RPMI7951 (cell line): ENCODE measurements at places on chromosomes 1 and 21.

GRCh38 chr21:42609811-42610210, 43.6 kb upstream of the PDE9A start:
- no peak for DNase-seq

DNA sequence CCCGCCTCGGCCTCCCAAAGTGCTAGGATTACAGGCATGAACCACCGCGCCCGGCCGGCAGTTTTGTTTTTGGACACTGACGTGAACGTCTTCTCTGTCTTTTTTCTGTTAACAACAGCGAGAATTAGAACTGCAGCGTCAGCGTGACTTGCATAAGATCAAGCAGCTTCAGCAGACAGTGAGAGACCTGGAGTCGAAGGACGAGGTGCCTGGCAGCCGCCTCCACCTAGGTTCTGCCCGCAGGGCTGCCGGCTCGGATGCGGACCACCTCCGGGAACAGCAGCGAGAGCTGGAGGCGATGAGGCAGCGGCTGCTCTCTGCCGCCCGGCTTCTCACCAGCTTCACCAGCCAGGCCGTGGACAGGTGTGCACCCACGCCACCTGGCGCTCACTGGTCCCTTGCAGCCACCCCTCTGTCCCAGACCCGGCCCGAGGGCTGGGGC, 22.9 kb upstream of the DIP2A start:
- DNase-seq = no peak

DNA sequence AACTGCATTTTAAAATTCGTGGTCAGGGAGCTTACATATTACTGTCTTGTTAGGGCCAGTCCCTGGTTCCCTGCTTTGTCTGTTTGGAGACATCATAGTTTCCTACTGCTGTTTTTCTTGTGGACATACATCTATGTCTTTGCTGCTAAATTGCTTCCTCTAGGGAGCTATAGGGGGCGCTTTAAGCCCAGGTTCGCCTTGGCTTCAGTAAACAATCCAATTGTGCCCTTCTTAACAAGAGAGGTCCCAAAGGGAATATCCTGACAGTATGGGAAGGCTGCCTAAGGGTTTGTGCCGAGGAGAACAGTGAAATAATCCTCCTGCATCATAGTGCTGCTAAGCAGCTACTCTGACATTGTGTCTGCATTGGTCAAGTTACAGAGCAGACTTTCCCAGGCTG, 112.5 kb downstream of the USH2A start:
- peak; percentile 13 for DNase-seq

GRCh38 chr1:233442026-233442780, 114.7 kb downstream of the MAP3K21 start:
- DNase-seq = peak; percentile 53

DNA sequence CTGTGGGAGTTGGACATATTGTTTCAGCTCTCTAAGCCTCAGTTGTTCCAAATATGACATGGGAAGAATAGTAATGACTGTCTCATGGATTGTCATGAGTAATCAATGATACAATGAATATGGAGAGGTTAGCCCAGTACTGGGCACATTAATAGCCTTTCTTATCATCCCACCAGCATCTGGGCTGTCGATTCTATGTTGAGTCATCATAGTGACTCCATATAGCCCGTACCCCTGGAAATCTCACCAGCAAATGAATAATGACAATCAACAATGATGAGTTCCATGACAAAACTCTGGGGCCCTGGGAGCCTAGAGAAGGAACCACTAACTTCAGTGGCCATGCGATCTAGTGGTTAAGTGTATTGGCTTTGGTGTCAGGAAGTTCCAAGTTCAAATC, 39.7 kb upstream of the GJB5 start:
- no peak for DNase-seq

DNA sequence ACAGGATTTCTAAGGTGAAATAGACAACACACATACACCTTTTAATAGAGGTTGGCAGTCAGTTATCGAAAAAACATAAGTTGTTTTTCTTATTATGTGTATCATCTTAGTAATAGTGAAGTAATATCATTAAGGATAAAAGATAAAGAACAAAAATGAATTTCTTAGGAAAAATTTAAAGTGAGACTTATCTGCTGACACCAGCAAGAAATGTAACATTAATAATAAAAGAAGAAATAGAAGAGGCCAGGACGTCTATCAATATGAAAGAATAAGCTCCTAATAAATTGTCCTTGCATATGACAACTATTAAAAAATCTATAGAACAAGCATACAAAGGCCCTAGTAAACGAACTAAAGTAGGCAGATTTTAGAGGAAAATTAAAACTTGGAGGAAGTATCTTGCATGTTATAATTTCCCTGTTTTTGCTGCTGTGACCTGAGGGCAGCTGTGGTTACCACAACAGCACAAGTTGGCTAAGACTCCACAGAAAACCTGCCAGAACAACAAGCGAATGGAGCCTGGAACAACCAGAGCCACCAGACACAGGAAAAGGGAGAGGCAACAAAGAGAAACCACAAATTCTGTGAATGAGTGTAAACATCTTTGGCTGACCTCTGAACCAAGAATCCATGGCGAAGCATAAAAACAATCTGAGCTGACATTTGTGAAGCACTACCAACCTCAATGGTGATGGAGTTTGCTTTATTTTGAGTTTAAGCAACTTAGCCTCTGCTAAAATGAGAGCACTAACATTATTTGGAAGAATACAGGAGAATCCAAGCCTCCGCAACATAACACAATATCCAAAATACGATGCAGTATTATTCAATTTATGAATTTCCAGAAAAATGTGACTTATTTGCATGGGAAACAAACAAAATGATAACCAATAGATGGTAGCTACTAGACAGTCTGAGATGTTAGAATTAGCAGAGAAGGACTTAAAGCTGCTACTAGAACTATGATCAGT, 207.5 kb downstream of the KCNT2 start:
- DNase-seq = peak; percentile 86

GRCh38 chr1:204463125-204464060, 31.2 kb downstream of the PIK3C2B start:
- DNase-seq = no peak

DNA sequence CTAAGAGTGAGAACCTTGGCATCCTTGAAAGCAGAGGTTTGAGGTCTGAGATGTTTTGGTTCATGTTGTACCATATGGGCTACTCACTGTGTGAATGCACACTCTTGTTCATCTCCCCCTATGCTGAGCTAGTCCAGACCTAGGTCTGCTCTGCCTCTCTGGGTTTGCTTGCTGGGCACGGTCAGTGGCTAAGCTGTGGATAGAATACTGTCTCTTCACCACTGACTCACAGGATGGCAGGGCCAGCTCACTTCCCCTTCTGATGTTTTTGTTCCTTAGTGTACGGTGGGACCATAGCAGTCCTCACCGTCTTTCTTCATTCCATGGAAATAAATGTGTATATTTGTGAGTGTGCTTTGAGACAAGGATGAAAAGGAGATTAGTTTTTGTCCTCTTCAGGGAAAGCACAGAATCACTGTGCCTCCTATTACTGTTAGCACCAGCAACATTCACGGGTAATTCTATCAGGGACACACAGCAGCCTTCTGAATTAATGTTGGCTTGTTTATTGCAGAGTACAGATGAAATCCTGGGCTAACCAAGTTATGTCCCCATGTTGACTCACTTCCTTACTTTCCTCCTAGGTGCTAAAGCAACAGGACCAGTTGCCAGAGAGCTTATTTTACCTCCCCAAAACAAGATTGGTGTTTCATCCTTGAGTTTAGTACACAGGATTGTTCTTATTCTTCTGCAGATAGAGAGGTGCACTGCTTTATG, 56.9 kb upstream of the IVNS1ABP start:
- DNase-seq = peak; percentile 82

DNA sequence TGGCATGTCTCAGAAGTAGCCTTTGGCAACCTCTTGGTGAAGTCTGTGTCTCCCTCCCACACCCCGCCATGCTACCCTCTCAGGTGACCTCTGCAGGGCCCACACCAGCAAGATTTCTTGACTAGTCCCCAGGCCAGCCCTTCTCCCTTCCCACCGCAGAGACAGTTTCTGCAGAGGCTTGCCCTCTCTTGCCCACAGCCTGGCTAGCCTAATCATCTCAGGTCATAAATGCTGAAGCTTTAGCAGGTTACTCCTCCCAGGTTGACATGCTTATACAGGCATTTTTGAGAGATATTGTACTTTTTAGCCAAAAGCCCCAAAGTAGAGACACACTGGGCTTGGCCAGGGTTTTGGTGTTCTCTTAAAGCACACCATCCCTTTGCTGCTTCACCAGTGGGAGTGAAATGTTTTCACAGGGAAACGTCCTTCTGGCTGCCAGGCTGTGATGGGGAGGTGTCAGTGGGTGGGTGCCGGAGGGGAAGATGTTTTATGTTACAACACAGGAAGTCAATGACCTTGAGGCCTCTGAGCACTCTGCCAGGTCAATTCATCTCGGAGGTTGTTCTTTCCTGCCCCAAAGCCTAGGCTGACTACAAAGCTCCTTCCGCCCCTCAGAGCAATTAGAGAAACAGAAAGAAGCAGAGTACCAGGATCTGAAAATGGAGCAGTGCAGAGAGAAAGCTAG, 58.5 kb downstream of the STYXL2 start:
- no peak for DNase-seq

DNA sequence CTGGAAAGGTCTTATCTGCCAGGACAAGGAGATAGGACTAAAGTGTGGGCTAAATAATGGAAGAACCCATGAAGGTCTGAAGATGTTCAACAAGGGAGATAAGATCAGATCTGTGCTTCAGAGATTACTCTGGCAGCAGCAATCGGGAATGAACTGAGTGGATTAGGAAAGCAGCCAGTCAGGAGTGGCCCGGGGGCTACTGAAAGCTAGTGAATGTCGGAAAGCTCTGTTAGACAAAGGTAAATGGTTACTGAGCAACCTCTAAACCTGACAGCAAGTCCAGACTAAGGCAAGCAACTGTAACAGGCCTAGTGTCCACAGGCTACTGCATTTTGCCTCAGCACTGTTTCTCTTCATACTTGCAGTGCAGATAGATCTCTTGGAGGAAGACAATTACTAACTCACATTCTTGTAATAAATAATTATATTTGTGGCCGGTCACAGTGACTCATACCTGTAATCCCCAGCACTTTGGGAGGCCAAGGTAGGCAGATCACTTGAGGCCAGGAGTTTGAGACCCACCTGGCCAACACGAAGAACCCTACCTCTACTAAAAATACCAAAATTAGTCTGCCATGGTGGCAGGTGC, 12.5 kb downstream of the IQGAP3 start:
- no peak for DNase-seq

DNA sequence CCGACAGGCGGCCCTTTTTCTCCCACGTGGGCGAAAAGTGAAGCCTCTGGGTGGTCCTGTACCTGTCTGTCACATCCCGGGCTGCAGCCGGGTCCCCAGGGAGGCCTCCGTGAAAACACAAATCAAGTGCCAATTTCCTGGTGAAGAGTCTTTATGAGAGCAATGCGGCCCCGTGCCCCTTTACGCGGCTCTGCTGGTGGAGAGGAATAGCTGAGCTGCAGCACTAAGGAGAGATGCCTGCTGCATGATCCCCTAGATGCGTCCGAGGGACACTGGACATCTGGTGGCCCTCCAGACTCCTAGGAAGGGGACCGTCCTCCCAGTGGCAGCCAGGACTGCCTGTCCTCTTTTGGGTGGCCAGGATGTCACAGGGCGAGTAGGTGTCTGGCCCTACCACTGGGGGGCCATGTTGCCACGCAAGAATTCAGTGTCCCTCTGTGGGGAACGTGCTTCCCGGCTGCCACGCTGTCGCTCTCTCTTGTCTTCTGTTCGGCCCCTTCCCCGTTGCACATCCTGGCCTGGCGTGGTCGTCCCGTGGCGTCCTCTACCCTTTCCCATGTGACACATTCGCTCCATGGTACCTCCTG, 38.7 kb downstream of the COL18A1 start:
- no peak for DNase-seq

GRCh38 chr21:42923553-42924432, 1.6 kb downstream of the ERVH48-1 start:
- peak; percentile 87 for DNase-seq

GRCh38 chr1:112445596-112445995, 49.6 kb downstream of the CTTNBP2NL start:
- peak; percentile 29 for DNase-seq

DNA sequence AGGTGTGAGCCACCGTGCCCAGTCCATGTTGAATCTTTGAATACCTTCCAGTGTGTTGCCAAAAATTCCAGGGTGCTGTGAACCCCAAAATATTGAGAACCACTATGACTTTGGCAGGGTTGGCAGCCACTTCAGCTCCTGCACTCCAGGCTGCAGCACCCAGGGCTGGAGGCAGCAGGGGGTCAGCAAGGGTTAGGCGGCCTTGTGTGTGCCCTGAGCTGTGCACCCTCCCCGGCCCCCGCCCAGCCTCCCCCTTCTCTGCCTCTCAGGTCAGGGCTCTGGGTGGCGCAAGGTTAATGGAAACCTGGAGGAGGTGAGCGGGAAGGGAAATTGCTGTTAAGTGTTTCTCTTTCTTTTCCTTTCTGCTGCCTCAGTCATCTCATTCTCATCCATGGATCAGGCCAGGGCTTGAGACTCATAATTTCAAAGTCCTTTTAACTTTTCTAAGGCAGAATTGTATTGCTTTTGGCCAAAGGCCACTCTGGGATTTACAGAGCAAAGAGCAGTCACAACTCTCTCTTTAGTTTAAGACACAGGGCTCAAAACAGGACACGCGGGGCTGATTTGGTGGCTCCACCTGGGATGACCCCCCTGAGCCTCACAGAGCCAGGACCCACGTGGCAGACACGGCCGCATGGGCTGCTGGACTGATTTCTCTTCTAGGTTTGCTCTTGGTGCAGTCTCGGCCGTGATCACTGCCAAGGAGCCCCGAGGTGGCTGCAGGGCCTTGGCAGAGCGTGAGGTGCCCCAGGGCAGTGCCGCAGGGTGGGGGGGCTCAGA, 212.3 kb downstream of the PTPRU start:
- DNase-seq = no peak

GRCh38 chr1:3504151-3504821, 49.8 kb downstream of the ARHGEF16 start:
- peak; percentile 95 for DNase-seq

- DNase-seq = no peak
Observed at GRCh38 chr1:176205332-176205914, 1.7 kb downstream of the COP1 start.

GRCh38 chr1:224675590-224675989, 59.5 kb downstream of the CNIH3 start:
- no peak for DNase-seq

DNA sequence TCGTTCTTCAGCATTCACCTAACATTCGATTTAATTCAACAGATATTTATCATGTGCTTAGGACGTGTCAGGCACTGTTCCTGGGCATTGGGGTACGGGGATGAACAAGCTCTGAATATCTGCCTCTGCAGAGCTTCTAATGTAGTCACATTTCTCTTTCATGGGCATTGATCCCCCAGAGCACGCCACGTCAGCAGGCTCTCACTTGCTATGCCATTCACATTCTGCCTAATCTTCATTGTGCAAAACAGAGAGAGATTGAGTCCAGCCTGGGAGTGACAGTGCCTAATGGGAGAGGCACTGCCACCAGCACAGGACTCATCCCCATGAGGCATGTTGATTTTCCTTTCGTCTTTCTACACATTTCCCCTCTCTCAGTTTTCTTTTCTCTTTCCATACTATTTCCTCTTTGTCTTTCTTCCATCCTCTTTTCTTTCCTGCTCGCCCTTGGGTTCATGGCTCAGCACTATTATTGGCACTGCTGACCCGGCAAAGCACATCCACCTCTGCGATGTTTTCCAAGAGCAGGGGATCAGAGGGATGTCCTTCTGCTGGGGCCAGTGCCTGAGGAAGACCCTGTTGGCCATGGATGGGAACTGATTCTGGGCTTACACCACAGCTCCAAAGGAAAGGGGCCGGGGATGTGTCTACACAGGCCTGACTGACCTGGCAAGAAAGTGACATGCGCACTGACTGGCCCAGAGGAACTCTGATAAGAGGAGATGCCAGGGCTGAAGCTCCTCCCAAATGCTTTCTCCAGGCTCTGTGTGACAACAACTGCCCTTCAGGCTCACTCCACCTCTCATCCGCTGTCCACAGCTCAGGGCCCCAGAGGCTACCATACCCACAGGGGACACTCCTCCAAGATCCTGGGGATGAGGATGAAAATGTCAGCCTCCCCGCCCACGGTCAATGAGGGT, 195.9 kb downstream of the TOMM20 start:
- DNase-seq = peak; percentile 80
